CD8-positive, alpha-beta memory T cell (primary cell): ENCODE measurements at places on chromosomes 3 and 15. TPM values are rescaled to one million over a fixed set of nuclear protein-coding genes. Genes with fewer than 3 reads are reported as not detected.

DNA sequence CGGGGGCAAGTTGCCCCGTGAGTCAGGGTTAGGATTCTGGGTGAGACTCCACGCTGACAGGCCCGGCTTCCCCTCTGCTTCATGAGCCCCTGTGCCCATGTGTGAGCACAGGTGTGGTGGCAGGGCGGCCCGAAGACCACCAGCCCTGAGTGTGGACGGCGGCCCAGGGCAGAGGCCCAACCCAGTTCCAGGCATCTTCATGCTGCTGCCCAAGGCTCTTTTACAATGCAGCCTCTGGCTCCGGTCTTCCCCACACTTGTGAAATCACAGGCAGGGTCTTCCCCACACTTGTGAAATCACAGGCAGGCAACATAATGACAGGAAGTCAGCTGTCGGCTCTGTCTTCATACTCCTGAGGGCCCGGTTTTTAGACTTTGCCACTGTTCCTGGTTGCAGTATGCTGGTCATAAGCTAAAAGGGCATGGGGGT lies 78.8 kb downstream of the AAGAB start:
- DNase-seq, result no peak

DNA sequence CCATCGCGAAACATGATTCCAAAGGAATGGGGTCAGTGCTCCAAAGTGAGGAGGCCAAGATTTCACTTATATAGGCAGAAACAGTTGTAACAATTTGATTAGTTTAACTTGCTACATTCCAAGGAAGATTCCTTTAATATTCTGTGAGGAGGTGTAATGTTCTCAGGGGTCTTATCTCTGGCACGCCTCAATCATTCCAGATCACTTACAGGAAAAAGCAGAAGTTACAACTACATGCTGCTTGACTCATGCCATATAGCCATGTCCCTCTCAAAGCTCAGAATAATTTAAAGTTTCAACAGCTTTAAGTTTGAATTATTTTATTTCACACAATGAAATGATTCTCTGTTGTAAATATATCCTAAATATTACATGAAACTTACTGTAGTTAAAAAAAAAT lies 3.5 kb upstream of the FYTTD1 start:
- no peak for DNase-seq

DNA sequence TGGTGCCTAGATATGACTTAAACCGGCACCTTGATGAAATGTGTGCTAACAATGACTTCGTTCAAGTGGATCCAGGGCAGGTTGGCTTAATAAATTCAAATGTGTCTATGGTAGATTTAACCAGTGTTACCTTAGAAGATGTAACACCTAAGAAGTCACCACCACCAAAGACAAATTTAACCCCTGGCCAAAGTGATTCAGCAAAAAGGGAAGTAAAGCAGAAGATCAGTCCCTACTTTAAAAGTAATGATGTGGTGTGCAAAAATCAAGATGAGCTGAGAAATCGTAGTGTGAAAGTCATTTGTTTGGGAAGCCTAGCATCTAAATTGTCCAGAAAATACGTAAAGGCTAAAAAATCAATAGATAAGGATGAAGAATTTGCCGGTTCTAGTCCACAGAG lies 1.1 kb downstream of the FAN1 start:
- DNase-seq, result no peak

Gene AGBL1
- total RNA-seq, result not detected

Gene RBP2
- total RNA-seq, result not detected

Gene PRR20G
- not detected for total RNA-seq

Gene APOD
- not detected for total RNA-seq
